ENCODE measurements at places on chromosomes 1 and 21. TPM values are rescaled to one million over a fixed set of nuclear protein-coding genes. Genes with fewer than 3 reads are reported as not detected.

The CELF3 gene
- total RNA-seq = not detected

The DENND2C gene
- 2.2 TPM for total RNA-seq

The C1orf105 gene
- total RNA-seq = not detected

The MTARC1 gene
- total RNA-seq = not detected

The ZNF695 gene
- total RNA-seq = 6.3 TPM

The ELAPOR1 gene
- 9.4 TPM for total RNA-seq

The BEST4 gene
- 2.5 TPM for total RNA-seq

The RHOU gene
- 0.88 TPM for total RNA-seq

The VCAM1 gene
- 0.58 TPM for total RNA-seq

The NCF2 gene
- total RNA-seq = 29.5 TPM

The MAP1LC3C gene
- not detected for total RNA-seq

The RCAN3 gene
- total RNA-seq = 151 TPM

The TNFSF4 gene
- total RNA-seq = 2.4 TPM

The CXADR gene
- total RNA-seq = 0.23 TPM

The HMCN1 gene
- total RNA-seq = 0.12 TPM

The NR0B2 gene
- total RNA-seq = not detected

The SEMA6C gene
- total RNA-seq = 4.3 TPM

The WNT9A gene
- not detected for total RNA-seq

The LPGAT1 gene
- total RNA-seq = 28.3 TPM

The VPS13D gene
- total RNA-seq = 36.0 TPM

The RGS16 gene
- total RNA-seq = 79.4 TPM

The FAM72B gene
- 58.1 TPM for total RNA-seq

The TMIGD3 gene
- not detected for total RNA-seq

The BRINP3 gene
- not detected for total RNA-seq

The PKP1 gene
- total RNA-seq = not detected

The GPR153 gene
- 1.6 TPM for total RNA-seq

The CLDN8 gene
- not detected for total RNA-seq

The BSND gene
- not detected for total RNA-seq

The TFF2 gene
- total RNA-seq = not detected

The PRAMEF14 gene
- not detected for total RNA-seq

The RGS4 gene
- total RNA-seq = not detected

The PFDN2 gene
- total RNA-seq = 117 TPM

The CD1B gene
- total RNA-seq = not detected

The PRRX1 gene
- not detected for total RNA-seq

The MSH4 gene
- 0.65 TPM for total RNA-seq

The OR6Y1 gene
- not detected for total RNA-seq

The LCE3E gene
- not detected for total RNA-seq

The PADI1 gene
- not detected for total RNA-seq

The AVPR1B gene
- total RNA-seq = not detected

The CD58 gene
- total RNA-seq = 32.7 TPM

The NBPF4 gene
- not detected for total RNA-seq

The DMRTA2 gene
- total RNA-seq = not detected

The C8B gene
- not detected for total RNA-seq

The CELA3B gene
- not detected for total RNA-seq

The RGL1 gene
- total RNA-seq = 1.7 TPM

The TTC39A gene
- 0.77 TPM for total RNA-seq

The GREM2 gene
- total RNA-seq = 1.4 TPM

The C2CD4D gene
- 4.4 TPM for total RNA-seq

The AXDND1 gene
- 0.44 TPM for total RNA-seq

The PIK3R3 gene
- total RNA-seq = 0.89 TPM

The CLCA2 gene
- not detected for total RNA-seq

The GBP7 gene
- total RNA-seq = not detected

The EVI5 gene
- 30.8 TPM for total RNA-seq

The GART gene
- 184 TPM for total RNA-seq
